ENCODE measurements at places on chromosomes 13 and 19. TPM values are rescaled to one million over a fixed set of nuclear protein-coding genes. Genes with fewer than 3 reads are reported as not detected.

GRCh38 chr13:108425056-108425455 is 155.5 kb downstream of the TNFSF13B start:
- no peak for DNase-seq
- peaks cover 17% of the 10 kb centered on the region for H3K27me3 ChIP-seq
- no peak overlapping the region for H3K4me3 ChIP-seq
- H3K36me3 ChIP-seq = no peaks in the 10 kb centered on the region

Gene CGB5
- total RNA-seq = not detected

DNA sequence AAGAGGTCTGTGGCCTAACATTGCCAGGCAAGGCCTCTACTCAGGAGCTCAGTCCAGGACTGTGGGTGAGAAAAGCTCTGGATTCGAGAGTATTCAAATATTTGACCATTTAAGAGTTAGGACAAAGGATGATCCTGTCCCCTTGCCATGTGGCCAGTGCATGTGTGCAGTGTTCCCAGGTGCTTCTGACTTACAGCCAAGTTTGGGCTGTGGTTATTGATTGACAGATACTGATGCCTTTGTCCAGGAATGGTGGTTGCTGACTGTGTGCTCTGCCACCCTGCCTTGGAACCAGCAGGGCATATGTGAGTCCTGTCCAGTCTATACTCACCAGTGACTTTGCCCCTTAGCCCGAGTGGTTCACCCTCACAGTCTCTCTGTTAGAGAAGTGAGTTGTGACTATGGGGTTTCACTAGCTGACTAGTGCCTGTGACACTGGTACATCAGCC is 51.9 kb downstream of the GARRE1 start:
- H3K4me3 ChIP-seq = no peak overlapping the region
- peaks cover 26% of the 10 kb centered on the region for H3K36me3 ChIP-seq
- no peak overlapping the region for H3K27ac ChIP-seq
- no peaks in the 10 kb centered on the region for H3K27me3 ChIP-seq
- H3K4me1 ChIP-seq = no peaks in the 10 kb centered on the region

- H3K4me1 ChIP-seq = peaks cover 40% of the 10 kb centered on the region
- H3K36me3 ChIP-seq = no peaks in the 10 kb centered on the region
- H3K27ac ChIP-seq = no peak overlapping the region
- no peak for DNase-seq
Measured at GRCh38 chr13:97109256-97109655, 112.9 kb upstream of the MBNL2 start.

Gene SLC15A1
- not detected for total RNA-seq

GRCh38 chr13:109593230-109593629 is 193.2 kb downstream of the IRS2 start:
- no peak overlapping the region for H3K27ac ChIP-seq
- no peaks in the 10 kb centered on the region for H3K4me1 ChIP-seq
- no peak for DNase-seq

DNA sequence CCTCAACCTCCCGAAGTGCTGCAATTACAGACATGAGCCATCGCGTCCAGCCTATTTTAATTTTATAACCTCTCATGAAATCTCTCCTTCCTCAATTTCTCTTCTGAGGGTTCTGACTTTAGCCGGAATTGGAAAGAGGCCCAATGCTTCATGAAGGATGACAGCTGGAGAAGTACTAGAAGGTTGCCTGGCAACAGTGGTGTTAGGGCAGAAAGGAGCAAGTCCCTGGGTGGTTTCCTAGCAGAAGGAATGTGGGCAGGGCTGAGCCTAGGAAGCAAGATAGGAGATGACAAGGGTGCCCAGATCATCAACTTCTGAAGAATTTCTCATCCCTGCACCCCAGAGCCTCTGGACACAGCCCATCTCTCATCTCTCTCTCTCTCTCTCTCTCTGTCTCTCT is 25.8 kb downstream of the CACNG6 start:
- H3K4me1 ChIP-seq = peaks cover 25% of the 10 kb centered on the region
- no peak for DNase-seq
- H3K36me3 ChIP-seq = no peaks in the 10 kb centered on the region
- no peak overlapping the region for H3K4me3 ChIP-seq
- H3K27ac ChIP-seq = no peak overlapping the region

Gene GADD45B
- 112 TPM for total RNA-seq

GRCh38 chr13:102940770-102941169 is 94.9 kb downstream of the ERCC5 start:
- no peaks in the 10 kb centered on the region for H3K36me3 ChIP-seq
- H3K27ac ChIP-seq = no peak overlapping the region
- H3K4me3 ChIP-seq = no peak overlapping the region
- no peaks in the 10 kb centered on the region for H3K27me3 ChIP-seq
- no peak for DNase-seq

DNA sequence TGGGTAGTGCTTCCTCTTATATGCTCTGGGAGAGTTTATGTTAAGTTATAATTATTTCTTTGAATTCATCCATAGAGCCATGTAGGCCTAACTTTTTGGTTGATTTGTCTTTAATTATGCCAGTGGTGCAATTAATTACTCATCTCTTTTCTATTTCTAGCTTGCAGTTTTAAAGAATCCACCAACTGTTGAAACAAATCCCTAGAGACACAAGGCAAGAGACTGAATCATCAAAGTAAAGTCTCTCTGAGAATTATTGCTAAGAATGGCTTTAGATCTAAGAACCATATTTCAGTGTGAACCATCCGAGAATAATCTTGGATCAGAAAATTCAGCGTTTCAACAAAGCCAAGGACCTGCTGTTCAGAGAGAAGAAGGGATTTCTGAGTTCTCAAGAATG is 5.9 kb upstream of the ZNF551 start:
- DNase-seq = no peak
- H3K27ac ChIP-seq = no peak overlapping the region
- H3K36me3 ChIP-seq = no peaks in the 10 kb centered on the region
- no peaks in the 10 kb centered on the region for H3K4me1 ChIP-seq
- H3K27me3 ChIP-seq = no peaks in the 10 kb centered on the region

Gene CGB2
- total RNA-seq = not detected

DNA sequence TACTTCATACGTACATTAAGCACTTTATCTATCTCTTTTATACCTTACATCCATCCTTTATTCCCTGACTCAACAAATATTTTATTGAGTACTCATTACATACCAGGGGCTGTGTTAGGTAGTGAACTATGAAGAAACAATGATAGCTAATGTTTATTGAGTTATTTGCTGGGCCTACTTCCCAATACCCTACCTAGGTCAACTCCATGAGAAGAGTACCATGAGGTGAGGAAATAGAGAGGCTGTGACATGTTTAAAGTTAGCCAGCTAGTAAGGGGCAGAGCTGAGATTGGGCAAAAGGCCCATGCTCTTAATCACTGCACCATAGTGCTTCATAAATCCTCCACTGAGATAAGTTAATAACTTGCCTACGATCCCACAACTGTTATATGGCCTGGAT is 79.9 kb downstream of the FREM2 start:
- H3K27ac ChIP-seq = no peak overlapping the region
- H3K36me3 ChIP-seq = no peaks in the 10 kb centered on the region
- H3K4me3 ChIP-seq = no peak overlapping the region
- no peak for DNase-seq

DNA sequence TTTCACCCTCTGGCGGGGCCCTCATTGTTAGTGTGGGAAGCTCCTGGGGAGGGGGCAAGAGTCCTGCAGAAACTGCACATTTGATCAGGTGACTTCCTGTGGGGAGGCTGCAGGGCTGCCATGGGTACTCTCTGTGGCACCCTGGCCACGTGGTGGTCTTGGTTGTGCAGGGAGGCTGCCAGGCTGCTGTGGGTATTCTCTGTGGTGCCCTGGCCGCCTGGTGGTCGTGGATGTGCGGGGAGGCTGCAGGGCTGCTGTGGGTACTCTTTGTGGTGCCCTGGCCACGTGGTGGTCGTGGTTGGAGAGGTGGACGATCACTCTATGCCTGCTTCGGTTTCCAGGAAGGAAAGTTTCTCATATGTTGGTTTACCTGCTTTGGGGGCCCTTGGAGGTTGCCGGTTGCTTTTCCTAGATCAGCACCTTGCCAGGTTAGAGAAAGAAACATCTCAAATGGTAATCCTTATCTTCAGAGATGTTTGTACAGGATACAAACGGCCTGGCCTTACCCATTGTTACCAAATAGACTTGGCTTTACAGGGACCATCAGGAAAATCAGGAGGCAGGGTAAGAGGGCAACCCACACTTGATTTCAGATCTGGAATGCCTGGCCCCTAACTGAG is 22.9 kb downstream of the TEX29 start:
- H3K27ac ChIP-seq = no peak overlapping the region
- no peaks in the 10 kb centered on the region for H3K4me1 ChIP-seq
- H3K36me3 ChIP-seq = no peaks in the 10 kb centered on the region
- peak; percentile 57 for DNase-seq
- peaks cover 16% of the 10 kb centered on the region for H3K27me3 ChIP-seq
- H3K4me3 ChIP-seq = no peak overlapping the region

- no peak for DNase-seq
- H3K36me3 ChIP-seq = peaks cover 22% of the 10 kb centered on the region
- H3K4me1 ChIP-seq = peaks cover 42% of the 10 kb centered on the region
- no peaks in the 10 kb centered on the region for H3K27me3 ChIP-seq
- H3K27ac ChIP-seq = peak overlapping the region; percentile 74
Measured at GRCh38 chr13:75620020-75620419, 16.1 kb upstream of the LMO7 start.

Gene RDH8
- not detected for total RNA-seq

GRCh38 chr13:79404985-79405384 is 1.1 kb downstream of the RBM26 start:
- H3K36me3 ChIP-seq = peaks cover 20% of the 10 kb centered on the region
- peak overlapping the region; percentile 70 for H3K4me3 ChIP-seq
- H3K27me3 ChIP-seq = no peaks in the 10 kb centered on the region
- H3K27ac ChIP-seq = peak overlapping the region; percentile 92

All from SJSA1 (cell line).